ENCODE measurements at places on chromosomes 12 and 14.
A peak's percentile ranks its signal among the peaks of the same experiment; 100 is the strongest.

GRCh38 chr12:30098677-30099076, 314.9 kb upstream of the TMTC1 start:
- DNase-seq: no peak

DNA sequence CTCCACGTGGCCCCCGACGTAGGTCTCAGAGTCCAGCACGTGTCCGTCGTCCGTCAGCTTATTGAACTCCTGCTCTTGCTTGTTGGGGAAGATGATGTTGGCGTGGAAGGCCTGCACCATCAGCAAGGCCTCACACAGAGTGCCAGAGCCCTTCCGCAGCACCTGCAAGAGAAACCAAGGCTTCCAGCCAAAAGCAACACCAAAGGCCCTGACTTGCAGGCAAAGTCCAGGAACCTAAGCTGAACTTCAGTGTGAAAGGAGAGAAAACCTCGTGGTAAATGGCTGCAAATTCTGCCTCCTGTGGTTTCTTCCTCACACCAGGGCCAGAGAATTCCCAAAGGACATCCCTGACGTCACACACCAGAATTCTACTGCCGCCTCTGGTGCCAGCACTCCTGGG, 14.5 kb downstream of the POLE start:
- no peak for DNase-seq

DNA sequence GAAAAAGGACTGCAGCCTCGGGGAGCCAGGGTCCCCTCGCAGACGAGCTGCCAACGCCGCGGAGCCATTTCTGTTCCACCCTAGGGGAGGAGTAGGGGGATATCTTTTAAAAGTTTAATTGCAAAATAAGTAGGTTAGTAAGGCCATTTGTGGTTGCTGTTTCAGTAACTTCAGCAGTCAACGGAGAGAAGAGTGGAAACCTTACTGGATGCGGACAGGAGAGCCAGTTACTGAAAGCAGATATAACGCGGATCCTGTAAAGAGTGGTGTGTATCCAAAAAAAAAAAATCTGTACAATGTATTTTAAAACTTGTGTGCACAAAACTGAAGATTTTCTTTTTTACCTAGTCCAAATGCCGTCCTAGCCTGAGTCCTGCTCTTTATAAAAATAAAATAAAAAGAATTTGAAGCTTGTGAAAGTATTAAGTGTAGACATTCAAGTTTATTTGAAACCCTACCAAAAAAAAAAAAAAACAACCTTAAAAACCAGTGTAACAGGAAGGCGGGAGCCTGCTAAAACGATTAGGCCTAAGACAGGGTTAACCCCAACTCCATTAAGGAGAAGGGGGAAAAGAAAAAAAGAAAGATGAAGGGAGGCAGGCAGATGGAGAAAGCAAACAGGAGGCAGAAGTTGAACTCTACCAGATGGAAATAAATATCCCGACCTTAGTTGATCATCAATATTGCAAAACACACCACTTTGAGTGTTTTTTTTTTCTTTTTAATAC, 1.0 kb upstream of the BTG1 start:
- no peak for DNase-seq

DNA sequence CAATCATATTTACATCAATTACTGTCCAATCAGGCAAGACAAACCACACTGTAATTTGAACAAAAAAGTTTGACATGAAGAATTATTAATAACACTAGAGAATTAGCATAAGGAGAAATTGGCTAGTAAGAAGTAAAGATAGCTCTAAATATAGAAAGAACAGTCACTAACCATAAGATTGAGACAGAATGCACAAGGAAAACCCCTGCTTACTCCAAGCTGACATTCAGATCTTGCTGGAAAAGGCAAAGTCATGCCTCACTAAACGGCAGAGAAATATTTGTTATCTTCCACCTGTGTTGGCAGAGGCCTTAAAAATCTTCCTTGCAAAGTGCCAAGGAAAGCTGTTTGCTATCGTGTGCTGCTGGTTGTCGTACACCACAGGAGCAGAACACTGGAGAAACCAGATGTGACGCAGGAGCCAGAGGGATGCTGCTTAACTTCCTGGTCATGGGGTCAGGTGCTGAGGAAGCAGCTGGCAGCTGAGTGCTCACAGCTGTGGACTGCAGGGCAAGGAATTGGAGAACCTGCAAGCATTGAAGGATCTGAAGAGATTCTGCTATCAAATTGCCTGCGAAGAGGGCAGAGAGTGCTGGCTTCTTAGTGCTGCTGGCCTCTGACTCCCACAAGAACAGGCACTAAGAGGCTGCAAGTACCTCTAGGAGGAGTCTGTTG, 1323.3 kb downstream of the LRFN5 start:
- peak; percentile 62 for DNase-seq

DNA sequence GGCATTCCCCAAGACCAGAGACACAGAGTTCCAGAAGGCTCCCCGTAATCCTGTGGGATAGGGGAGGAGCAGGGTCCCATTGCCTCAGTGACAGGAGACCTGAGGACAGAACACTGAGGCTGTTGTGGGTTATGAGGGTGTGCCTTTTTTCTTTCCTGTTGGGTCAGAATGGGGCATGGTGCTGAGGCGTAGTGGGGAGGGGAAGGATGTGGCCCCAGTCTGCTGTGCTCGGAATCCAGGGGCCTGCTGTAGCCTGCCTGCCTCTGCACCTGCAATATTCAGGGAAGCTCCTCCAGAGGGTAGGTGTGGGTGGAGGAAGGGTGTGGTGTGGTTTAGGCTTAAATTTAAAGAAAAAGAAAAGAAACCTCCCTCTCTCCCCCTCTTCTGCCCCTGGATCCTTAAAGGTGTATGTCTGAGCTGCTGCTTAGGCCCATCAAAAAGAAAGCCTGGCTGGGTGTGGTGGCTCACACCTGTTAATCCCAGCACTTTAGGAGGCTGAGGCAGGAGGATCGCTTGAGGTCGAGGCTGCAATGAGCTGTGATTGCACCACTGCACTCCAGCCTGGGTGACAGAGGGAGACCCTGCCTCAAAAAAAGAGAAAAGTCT, 18.7 kb downstream of the PLEKHG3 start:
- DNase-seq: no peak

- no peak for DNase-seq
These were observed 14.6 kb downstream of the CDKN3 start for GRCh38 chr14:54411371-54411770.

- no peak for DNase-seq
These were observed 66.7 kb downstream of the RESF1 start for GRCh38 chr12:32025906-32026305.

DNA sequence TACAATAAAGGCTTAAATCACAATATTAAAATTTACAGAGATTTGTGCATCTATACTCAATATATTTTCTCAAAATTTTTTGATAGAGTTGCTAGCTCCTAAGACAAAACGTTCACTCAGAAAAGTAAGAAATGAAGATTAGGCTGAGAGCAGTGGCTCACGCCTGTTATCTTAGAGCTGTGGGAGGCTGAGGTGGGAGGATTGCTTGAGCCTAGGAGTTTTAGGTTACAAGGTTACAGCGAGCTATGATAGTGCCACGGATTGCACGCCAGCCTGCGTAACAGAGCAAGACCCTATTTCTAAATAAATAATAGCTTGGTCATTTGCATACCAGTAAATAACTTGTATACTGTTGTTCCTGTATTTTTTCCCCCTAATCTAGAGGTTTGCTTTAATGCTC, 35.0 kb upstream of the CFL2 start:
- DNase-seq: no peak

GRCh38 chr14:56331592-56332216, 213.5 kb downstream of the PELI2 start:
- DNase-seq: no peak

DNA sequence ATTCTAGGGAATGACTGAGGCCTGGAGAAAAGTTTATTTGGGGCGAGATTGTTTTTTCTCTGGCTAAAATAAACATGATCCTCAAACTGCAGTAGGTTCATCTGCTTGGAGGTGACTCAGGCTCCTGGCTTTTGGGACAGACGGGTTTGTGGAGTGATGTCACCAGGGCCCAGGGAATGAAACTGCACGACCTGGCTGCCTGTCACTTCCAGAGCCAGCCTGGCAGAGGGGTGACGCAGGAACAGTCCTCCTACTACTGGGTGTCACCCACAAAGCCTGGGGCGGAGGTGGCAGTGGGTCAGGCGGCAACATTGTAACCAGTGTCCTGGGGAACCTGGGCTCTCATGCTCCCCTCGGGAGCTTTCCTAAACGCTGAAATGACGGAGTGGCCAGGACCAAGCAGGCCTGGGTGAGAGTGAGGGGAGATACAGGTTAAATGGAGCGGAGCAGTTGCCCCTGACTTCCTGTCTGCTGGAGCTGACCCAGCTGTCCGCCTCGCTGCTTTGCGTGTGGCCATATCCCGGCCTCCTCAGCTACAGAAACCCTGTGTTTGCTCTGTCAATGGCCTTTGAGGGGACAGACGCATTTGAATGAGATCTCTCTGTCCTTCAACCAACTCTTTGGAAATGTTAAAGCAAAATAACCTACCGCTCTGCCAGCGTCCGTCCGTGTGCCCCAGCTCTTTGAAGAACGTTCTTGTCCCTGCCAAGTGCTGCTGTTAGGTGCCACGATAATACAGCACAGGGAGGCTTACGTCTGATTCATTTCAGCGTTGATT, 6.5 kb downstream of the HIP1R start:
- DNase-seq: no peak

DNA sequence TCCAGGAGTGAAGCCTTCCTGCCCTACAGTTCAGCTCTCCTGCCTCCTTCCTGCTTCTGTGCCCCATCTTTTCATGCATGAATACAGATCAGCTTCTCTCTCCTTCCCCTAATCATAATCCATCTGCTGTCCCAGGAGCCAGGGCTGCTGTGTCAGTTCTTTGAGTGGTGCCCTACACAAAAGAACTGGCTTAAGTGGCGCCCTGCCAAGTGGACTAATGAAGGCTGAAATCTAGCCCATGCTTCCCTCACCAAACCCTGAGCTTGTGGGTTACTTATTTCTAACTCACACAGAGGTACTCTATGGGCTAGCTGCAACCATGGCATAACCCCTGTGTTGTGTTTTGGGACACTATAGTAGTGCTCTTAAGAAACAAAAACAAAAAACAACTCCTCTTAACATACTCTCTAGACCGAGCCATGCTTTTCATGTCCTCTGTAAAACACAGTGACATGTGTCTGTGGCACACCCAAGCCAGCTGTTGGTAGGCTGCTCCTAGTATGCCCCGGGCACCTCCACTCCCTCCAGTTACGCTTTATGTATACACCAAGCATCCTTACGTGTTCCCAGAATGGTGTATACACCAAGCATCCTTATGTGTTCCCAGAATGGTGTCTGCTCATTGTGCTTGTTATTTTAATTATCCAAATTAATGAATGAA, 19.3 kb upstream of the ETV6 start:
- no peak for DNase-seq

- no peak for DNase-seq
These were observed 17.0 kb downstream of the ERC1 start for GRCh38 chr12:1007994-1008393.

GRCh38 chr12:91033251-91033650, 24.6 kb downstream of the KERA start:
- DNase-seq: no peak

- DNase-seq: no peak
These were observed 27.9 kb downstream of the PPP2R5E start for GRCh38 chr14:63515240-63515639.

GRCh38 chr12:22631863-22632463, 7.0 kb downstream of the ETNK1 start:
- no peak for DNase-seq

DNA sequence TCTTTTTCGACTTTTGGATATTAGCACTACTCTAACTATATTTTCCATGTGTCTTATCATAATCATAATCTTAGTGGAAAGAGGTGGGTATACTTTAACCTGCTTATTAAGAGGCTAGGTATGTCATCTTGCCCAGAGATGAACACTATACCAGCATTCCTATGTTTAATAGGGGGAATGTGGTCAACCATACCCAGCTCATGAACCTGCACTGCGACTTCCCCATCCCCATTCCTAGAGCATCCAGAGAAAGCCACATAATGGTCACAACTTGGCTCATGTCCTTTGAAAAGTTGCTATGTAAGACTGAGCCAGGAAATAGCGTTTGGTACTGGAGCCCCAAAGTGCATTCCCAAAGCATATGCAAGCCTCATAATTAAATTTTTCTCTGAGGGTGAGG, 55.2 kb downstream of the TMCC3 start:
- no peak for DNase-seq

- no peak for DNase-seq
These were observed 19.8 kb downstream of the KRT7 start for GRCh38 chr12:52252728-52253343.

- no peak for DNase-seq
These were observed 394.2 kb downstream of the DPF3 start for GRCh38 chr14:72499746-72500145.

GRCh38 chr12:93741659-93742109, 64.5 kb downstream of the CRADD start:
- no peak for DNase-seq

DNA sequence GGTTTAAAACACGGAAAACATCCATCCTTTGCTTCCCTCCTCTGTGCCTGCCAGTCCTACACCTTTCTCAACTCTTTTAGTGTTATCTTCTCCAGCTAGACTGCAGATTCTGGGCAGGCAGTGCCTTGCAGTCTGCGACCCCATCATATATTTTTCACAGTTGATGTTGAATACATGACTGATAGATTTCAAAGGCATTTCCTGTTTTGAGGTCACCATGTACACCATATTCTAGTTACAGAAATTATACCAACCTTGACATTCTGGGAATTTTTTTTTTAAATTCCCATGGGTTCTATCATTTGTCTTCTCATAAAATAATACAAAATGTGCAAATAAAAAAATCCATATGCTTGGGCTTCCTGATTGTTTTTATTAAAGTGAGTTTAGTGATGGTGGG, 16.6 kb downstream of the SOCS2 start:
- no peak for DNase-seq

Data from Right ventricle myocardium inferior (tissue), 1 donor.